ENCODE measurements at places on chromosomes 6 and 20. TPM values are rescaled to one million over a fixed set of nuclear protein-coding genes. Genes with fewer than 3 reads are reported as not detected.

The KHDRBS2 gene
- polyA plus RNA-seq: 10.5 TPM

The SAPCD1 gene
- polyA plus RNA-seq: 8.5 TPM

The ADGRF5 gene
- polyA plus RNA-seq: 169 TPM

The LY6G6F gene
- 1.8 TPM for polyA plus RNA-seq

DNA sequence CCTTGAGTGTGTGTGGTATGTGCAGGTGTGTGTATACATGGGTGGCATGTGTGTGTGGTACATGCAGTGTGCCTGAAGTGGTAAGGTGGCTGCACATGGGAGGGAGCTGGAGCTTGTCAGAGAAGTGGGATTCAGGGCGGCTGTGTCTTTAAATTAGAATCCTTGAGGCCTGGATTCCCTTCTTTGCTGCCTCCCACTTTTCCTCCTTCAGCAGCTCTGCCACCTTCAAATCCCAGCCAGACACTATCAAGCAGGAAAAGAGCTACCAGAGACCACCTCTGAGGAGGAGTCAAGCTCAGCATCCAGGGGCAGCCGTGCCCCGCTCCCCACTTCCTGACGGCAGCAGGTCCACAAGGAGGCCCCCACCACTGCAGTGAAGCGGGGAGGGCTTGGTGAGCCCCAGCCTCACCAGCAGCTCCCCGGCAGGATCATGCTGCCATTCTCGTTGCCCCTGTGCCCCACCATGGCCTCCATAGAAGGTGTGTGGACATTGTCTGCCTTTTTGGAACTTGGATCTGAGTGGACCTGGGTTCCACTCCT lies 131.0 kb upstream of the MLN start:
- no peak for DNase-seq

- DNase-seq: no peak
These were observed 5.7 kb upstream of the MPC1 start for GRCh38 chr6:166388290-166389004.

DNA sequence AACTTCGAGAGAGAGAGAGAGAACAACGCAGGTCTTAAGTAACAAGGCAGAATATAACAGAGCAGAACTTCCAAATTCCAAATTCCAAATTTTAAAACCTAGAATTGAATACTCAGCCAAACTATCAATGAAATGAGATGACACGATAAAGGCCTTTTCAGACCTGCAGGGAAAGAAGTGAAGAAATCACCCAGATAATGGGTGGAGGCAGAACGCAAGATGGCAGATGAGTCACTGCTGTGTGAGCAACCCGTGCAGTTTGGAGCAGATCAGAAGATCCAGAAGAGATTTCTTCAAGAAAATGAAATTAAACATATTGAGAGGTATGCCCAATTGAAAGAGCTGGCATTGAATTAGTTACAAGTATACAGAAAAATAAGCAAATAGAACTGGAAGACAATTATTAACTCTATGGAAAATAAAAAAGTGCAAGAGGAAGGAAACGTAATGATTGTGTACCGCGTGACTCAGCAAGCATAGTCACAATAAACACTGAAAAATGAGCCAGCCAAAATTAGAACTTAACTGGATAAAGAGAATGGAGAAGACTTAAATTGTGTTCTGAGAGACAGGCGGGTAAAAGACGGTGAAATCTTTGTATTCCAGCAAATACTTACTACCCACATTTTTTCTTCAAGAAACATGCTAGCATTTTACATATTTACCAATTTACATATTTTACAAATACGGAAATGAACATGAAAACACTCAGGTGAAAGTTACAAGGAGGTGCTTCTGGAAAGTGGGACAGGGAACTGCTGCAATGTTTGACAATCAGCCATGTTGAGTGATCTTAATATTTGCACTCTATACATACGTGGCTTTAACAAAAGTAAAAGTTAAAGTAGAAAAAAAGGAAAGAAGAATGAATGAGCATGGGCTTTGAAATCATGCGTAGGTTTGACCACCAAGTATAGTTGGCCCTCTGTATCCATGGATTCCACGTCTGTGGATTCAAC lies 87.9 kb upstream of the CDYL start:
- no peak for DNase-seq

DNA sequence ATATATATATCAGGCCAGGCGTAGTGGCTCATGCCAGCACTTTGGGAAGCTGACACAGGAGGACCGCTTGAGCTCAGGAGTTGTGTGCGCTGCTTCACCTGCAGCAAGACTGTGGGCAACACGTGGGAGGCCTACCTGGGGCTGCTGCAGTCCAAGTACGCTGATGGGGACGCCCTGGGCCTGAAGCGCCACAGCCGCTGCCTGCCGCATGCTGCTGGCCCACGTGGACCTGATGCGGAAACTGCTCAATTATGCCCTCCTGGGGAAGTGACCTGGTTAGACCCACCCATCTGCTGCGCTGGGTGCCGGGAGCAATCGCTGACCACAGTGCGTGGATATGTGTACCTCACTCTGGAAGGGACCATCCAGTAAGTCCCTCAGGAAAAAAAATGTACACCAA lies 1.8 kb upstream of the PSORS1C2 start:
- DNase-seq: no peak

GRCh38 chr6:158653577-158654354 lies 3.9 kb downstream of the SYTL3 start:
- no peak for DNase-seq

GRCh38 chr6:15065261-15065989 lies 180.4 kb upstream of the JARID2 start:
- DNase-seq: no peak

- DNase-seq: no peak
These were observed 228.0 kb downstream of the ZNF217 start for GRCh38 chr20:53365539-53366075.

DNA sequence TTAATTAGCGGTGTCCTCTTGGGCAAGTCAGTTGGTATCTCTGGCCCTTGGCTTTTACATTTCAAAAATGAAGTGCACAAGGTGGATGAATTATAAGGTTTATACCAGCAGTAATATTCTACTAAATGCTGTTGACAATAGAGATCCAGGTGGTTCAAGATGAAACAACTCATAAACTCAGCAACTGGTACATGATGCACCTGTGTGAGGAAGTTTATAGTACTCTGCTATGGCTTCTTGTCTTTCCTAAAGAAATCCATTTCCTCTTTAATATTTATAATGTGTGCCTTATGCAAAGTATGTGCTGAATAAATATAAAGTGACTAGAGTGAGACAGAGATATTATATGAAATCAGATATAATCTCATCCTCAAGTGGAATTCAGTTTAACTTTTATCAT lies 48.5 kb downstream of the ADGRG6 start:
- DNase-seq: no peak
